ENCODE measurements at places on chromosomes 7 and 10.

- DNase-seq, result no peak
Measured at GRCh38 chr7:41777894-41778596, 75.2 kb upstream of the INHBA start.

- DNase-seq, result no peak
Measured at GRCh38 chr10:93420091-93420490, 62.0 kb downstream of the MYOF start.

GRCh38 chr7:14457568-14458453 lies 444.7 kb downstream of the DGKB start:
- DNase-seq, result no peak

DNA sequence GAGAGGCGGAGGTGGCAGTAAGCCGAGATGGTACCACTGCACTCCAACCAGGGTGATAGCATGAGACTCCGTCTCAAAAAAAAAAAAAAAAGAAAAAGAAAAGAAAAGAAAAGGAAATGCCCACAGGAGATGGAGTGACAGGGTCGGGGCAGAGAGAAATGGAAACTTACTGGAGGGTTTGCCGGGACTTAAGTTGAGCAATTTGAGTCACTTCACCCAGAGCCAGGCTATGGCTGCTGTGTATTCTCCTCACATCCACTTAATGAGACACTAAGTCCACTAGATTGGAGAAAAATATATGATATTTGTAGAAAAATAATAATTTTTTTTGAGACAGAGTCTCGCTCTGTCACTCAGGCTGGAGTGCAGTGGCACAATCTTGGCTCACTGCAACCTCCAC lies 4.6 kb upstream of the PFKFB3 start:
- DNase-seq, result no peak

- no peak for DNase-seq
Measured at GRCh38 chr10:7085147-7085912, 325.5 kb downstream of the SFMBT2 start.

GRCh38 chr10:118047880-118048279 lies 1.1 kb upstream of the RAB11FIP2 start:
- DNase-seq, result no peak

GRCh38 chr7:4706384-4707216 lies 24.5 kb downstream of the FOXK1 start:
- DNase-seq, result no peak

- DNase-seq, result no peak
Measured at GRCh38 chr7:132437730-132438129, 138.5 kb downstream of the PLXNA4 start.

DNA sequence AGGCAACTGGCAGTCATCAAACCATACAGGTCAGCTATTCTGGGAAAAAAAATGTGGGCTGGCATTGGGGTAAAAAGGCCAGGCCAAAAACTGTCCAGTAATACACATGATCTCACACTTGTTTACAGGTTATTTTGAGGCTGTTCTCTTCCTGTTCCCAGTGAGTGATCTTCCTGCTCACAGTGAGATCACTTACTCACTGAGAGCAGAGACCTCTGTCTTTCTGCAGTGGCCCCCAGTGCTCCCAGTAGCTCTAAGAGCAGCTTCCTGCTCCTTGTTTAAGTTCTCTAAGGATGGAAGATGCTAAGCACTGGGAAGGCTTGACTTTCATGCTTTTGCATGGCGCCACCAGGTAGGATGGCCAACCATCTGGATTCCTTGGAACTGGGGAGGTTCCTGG lies 93.5 kb upstream of the KIAA1217 start:
- DNase-seq, result no peak

- no peak for DNase-seq
Measured at GRCh38 chr7:716222-716621, 10.3 kb upstream of the DNAAF5 start.

DNA sequence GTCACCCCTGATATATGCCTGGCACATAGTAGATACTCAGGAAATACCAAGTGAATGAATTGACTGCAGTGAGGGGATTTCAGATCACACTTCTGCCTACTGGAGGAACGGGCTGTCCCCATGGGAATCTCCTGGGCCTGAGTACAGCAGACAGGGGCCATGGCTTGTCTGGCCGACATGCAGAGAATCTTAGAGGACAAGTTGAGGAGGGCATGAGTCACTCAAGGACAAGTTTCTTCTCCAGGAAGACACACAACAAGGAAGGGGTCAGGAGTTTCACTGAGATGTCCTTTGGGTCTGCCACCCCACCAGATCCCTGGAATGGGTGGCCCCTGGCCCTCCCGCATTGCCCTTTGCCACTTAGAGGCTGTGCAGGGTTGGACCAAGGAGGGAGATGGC lies 20.7 kb downstream of the PLPP4 start:
- DNase-seq, result no peak

DNA sequence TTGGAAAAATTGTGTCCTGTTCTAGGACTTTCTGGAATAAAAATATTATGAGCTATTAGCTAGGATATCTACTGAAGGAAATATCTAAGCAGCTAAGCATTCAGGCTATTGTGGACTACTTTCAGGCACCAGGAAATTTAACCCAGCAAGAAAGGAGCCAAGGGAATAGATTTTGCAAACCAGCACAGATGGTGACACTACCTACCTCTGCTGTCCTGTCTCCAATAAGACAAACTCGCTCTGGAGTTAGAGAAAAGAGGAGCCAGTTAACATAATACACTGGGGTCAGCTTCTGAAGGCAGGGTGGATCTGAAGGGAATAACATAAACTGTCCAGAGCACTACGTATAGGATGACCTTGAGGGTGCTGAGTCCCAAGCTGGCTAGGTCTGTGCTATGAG lies 223.7 kb upstream of the PRSS58 start:
- DNase-seq, result no peak

GRCh38 chr10:126458466-126458865 lies 70.2 kb upstream of the ADAM12 start:
- DNase-seq, result no peak

- no peak for DNase-seq
Measured at GRCh38 chr10:119981826-119982225, 89.3 kb downstream of the SEC23IP start.

GRCh38 chr7:39336442-39336841 lies 229.8 kb upstream of the YAE1 start:
- no peak for DNase-seq

All from CD8-positive, alpha-beta T cell (primary cell).